ENCODE measurements at places on chromosomes 12 and 14.

DNA sequence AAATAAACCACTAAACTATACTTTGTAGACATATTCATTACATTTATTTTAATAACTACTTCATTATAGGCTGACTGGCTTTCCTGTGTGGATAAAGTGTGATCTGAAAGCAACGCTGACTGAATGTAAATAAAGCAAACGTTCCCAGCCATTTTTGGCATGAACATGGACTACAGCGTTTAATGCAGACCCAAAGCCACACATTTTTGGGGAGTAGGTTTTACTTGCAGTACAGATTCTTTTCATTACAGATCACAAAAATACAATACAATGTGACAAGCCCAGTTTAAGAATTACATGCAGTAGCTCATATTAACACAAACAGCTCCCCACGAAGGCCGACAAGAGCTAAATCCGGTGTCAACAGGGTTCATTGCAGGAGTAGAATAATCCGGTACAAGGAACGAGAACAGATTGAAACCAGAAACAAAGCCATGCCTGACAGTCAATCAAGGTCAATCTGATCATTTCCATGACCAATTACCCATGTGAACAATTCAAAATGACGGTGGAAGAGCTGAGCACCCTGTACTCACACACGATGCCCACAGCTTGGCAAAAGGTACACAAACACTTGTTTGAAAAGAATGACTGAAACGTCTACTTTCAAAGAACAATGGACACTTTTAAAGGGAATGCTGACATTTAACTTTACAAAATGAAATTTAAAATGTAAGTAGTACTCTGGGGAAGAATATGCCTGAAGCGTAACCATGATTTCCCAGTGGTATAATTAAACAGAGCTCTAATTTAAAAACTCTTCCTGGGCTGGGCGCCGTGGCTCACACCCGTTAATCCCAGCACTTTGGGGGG lies 5.3 kb downstream of the BAG5 start:
- no peak for DNase-seq

DNA sequence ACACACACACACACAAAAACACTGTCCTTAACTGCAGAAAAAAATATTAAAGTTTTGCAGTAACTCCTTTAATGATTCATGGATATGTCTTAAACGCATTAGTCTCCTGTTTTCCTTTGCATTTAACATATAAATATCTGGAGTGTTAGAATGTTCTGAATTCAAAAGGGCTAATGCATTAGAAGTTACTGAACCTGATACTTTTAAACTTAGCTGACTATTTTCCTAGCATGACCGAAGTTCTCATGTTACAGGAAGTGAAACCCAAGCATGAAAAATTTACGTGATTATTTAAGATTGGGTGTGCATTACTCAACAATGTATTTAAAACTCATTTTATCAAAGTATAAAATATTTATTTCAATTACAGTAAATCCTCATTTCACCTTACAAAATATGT lies 791.2 kb downstream of the FLRT2 start:
- DNase-seq, result no peak

- no peak for DNase-seq
Measured at GRCh38 chr12:124655698-124656516, 88.5 kb upstream of the NCOR2 start.

DNA sequence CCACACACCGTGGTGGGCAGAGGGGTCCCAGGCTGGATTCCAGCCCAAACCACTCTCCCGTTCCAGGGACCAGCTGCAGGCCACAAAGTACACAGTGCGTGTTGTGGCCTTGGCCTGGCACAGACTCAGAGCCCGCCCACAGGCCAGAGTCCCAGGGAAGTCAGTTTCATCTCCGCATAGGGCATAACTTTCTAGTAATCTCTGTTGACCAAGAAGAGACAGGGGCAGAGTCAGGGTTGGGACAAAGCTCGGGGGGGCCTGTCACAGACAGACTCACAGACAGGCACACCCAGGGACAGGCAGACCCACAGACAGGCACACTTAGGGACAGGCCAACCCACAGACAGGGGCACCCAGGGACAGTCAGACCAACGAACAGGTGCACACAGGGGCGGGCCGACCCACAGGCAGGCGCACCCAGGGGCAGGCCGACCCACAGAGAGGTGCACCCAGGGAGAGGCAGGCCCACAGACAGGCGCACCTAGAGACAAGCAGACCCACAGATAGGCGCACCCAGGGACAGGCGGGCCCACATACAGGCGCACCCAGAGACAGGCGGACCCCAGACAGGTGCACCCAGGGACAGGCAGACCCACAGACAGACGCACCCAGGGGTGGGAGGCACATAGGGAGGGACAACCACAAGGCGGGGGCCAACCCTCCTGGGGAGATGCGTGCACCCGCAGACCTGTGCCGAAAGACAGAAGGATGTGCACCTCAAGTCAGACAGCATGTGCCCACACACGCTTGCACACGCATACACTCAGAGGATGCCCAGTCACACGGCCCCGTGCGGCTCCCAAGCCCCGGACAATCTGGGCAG lies 323.3 kb upstream of the RTL1 start:
- no peak for DNase-seq

DNA sequence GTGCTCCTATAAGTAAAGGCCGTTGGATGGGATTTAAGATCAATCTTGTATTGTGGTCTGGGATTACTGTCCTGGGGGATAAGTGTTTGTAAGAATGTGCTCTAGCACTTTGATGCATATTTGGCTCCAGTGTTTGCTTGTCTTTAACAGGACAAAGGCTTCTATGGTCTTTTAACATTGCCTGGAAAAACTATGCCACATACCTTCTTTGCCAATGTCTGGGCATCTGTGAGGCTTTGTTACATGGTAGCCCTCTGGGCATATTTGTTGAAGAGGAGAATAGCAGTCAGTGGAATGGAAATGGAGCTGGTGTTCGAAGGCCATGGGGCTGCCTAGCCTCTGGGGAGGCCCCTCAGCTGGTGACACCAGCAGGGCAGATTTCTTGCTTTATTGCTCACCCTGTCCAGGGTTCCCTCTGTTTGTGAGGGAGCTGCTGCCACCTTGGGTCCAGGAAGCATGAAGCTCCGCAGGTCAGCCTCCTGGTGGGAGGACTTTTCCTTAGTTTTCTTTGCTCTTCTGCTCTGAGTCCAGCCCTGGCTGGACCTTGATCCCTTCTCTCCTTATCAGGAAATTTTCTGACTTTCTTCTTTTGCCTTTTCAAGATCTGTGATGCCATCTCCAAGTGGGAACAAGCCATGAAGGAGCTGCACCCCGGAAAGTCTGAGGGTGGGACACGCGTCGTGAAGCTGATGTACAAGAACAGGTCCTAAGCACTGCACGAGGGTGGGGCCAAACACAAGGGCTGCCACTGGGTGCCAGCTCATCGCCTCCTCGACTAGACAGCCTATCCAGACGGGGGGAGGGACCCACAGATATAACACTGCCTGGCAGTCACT lies 19.5 kb downstream of the PIGH start:
- no peak for DNase-seq

- DNase-seq, result peak; percentile 3
Measured at GRCh38 chr12:118103201-118103600, 610 bp downstream of the VSIG10 start.

DNA sequence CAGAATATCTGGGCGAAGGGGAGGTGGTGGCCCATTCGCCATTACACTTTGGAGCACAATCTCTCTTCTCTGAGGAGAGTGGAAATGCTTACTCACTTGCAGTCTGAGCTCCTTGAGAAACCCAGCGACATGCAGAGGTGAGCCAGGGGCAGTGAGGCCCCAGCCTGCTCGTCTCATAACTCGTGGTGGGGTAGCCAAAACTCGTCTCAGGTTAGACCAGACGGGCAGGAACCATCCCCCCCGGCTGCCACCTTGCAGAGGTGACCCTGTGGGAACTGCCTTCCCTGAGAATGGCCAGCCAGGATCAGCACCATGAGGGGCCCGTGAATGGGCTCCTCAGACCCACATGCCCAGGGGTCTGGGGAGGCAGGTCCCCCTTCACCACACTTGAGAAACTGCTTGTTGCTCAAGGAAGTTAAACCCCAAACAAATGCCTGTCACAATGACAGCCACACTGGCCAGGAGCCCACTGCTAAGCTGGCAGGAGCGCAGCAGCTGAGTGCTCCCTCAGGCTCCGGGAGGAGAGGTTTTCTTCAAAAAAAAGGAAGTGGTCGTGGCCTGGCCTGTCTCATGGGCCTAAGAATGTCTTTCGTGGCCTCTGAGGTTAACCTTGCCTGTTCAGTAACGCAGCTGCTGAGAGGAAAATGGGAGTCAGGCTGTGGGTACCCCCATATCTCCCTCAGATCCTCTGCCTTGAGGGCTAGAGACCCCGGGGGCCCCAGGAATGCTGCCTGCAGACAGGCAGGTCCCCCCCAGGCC lies 9.2 kb upstream of the ALDH2 start:
- no peak for DNase-seq

Data from stimulated activated CD4-positive, alpha-beta T cell treated with anti-CD3 and anti-CD28 coated beads, TNF-alpha, amount 100 ng/mL, for 24 hours (primary cell).